ENCODE measurements at places on chromosomes 5 and 9.

GRCh38 chr5:34657988-34658387, 1.9 kb downstream of the RAI14 start:
- DNase-seq, result no peak

GRCh38 chr5:62333250-62333794, 27.3 kb downstream of the KIF2A start:
- DNase-seq, result no peak

DNA sequence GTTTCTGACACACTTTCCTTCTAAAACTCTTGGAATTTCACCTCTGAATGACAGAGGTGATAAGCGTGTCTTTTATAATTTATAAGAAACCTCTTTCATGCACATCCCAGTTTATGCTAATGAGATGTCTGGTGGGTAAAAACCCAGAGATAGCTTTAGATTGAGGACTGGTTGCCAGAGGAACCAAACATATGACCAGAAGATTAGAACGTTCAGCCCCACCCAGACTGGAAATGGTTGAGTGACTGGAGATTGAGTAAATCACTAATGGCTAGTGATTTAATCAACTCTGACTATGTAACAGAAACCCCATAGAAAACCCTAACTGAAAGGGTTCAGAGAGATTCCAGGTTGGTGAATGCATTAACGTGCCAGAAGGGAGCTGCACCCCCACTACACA, 69.2 kb downstream of the CDH18 start:
- no peak for DNase-seq

DNA sequence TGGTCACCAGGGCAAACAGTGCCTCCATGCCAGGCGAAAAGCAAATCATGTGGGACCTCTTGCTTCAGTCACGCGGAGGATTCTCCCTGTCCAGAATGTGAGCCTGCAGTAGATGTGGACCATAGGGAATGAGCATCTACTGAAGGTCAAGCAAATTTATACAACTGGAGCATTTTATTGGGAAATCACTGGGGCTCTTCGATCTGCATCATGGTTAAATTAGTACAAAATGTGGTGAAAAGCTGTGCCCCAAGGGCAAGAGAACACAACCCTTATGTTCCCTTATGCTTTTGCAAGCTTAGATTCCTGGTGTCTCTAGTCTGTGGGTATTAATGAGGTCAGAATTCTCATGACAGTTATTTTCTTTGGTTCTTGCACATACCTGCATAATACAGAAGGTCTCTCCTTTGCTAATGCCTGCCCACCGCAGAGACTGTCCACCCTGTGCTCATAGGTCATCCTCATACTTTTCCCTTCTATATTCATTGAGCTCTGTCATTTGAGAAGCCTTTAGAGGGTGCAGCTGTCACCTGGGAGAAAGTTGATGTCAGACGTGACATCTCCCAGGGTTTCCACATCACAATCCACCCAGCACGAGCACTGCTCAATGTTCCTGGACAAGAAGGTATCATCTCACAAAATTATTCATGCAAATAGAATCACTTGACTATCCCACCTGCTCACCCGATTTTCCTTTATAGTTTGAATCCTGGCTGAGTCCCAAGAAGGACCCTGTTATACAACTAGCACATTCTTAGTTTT, 111.7 kb downstream of the NXNL2 start:
- DNase-seq, result no peak

DNA sequence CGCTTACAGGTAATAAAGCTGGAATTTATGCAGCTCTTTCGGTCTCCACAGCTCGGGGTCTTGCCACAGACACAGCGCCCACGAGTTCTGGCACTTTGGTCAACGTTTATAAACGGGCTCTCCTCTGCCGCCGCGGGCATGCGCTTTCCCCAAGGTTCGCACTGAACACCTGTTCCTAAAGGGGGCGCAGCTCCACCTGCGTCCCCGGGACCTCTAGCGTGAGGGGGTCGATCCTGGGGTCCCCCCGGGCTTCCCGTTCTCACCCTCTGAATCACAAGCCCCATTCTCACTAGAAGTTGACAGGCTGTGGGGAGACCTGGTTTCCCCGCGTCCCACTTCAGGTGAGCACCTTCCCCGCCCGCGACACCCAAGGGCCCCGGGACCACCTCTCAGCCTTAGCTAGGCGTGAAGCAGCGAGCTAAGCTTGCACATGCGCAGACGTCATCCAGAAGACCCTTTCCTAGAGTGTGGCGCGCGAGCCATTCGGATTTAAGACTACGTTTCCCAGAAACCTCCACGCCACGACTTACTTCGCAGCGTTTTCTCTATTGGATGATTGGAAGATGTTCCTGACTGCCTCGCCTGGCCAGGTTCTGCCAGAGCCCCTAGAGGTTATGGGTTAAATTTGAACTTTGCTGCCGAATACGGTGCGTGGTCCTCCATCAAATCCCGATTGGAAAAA, 21.3 kb upstream of the ZNF782 start:
- DNase-seq, result no peak

DNA sequence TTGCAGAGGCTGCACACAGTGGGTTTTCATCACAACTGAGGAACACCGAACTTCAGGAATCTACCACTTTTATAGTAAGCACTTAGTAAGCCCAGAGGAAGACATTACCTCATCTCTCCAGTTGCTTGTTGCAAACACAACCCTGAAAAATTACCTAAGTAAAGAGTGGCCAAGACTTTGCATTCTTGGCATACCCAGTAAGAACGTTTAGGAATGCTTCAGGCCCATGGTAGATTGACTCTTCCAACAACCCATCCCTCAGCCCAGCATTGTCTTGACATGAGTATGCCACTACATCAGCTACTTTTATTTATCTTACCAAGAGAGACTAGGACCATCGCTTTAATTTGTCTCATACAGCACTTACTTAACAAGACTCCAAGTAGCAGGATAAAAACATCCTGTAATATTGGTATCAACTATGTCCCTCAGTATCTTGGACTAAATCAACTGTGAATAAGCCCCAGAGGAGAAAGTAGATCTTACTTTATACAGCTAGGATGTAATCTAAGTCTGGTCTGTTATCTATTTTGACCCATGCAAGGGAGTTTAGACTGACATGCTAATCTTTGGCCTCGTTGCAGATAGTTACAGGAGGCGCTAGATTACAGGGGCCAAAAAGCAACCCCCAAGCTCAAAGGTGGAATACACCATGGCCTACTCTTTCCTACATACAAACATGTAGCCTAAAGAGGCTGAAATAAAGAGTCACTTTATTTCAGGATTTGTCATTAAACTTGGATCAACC, 114.9 kb downstream of the INVS start:
- DNase-seq, result no peak

GRCh38 chr9:126939821-126940221, 25.2 kb downstream of the RALGPS1 start:
- no peak for DNase-seq

- no peak for DNase-seq
Observed at GRCh38 chr5:179475208-179475751, 75.1 kb upstream of the RUFY1 start.

- DNase-seq, result no peak
Observed at GRCh38 chr9:18849890-18850677, 182.9 kb downstream of the SAXO1 start.

GRCh38 chr5:97877588-97877987, 694.5 kb upstream of the RIOK2 start:
- no peak for DNase-seq

GRCh38 chr5:8033261-8033660, 164.3 kb downstream of the MTRR start:
- DNase-seq, result no peak

DNA sequence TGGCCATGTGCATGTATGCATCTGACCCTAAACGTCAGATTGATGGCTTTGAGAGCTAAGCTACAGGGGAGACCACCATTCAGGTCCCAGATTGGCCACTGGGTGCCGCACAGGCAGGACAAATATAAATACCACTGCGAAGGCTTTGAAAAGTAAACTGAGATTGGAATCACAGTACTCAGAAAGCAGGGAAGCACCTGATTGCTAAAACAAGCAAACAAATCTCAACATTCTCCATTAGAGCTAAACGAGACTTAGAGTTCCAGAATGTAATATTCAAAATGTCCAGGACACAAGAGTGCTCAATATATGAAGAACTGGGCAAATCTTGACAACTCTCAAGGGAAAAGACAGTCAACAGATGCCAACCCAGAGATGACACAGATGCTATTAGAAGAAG, 61.0 kb upstream of the GFPT2 start:
- DNase-seq, result no peak

GRCh38 chr5:60958712-60959111, 13.7 kb downstream of the NDUFAF2 start:
- no peak for DNase-seq

DNA sequence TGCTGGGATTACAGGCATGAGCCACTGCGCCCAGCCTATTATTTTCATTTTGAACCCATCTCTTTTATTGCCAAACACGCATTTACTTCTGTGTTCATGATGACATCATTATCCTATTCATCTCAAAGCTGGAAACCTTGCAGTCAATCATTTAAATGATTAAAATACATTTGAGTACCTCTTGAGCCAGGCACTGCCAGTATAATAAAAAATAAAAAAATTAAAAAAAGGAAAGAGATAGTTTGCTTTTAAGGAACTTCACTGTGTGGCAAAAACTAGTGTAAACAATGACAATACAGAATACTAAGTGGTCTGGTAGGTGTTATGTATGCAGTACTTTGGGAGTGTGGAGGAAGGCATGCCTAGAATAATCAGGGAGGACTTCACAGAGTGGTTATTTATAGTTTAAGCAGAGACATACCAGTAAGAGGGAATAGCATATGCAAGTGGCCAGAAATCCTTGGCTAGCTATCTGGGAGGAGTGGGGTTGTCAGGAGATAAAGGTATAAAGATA, 8.6 kb downstream of the NSD1 start:
- DNase-seq, result no peak

DNA sequence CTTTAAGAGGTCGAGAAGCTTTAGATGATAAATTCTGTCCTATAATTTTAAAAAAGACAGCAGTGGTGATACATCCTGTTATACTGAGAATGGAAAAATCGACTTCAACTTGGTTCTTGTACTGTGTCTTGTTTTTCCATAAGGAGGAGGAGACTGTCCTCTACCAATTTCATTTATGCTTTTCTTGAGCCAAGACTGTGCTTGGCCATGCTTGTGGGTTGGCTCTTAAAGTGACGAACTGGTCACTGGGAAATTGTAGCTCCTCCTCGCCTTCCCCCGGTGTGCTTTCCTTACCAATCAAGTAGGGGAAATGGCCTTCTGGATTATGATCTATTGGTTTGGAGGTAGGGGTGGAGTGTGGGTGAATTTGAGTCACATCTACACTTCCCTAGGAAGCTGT, 67.1 kb upstream of the HSPB3 start:
- no peak for DNase-seq

DNA sequence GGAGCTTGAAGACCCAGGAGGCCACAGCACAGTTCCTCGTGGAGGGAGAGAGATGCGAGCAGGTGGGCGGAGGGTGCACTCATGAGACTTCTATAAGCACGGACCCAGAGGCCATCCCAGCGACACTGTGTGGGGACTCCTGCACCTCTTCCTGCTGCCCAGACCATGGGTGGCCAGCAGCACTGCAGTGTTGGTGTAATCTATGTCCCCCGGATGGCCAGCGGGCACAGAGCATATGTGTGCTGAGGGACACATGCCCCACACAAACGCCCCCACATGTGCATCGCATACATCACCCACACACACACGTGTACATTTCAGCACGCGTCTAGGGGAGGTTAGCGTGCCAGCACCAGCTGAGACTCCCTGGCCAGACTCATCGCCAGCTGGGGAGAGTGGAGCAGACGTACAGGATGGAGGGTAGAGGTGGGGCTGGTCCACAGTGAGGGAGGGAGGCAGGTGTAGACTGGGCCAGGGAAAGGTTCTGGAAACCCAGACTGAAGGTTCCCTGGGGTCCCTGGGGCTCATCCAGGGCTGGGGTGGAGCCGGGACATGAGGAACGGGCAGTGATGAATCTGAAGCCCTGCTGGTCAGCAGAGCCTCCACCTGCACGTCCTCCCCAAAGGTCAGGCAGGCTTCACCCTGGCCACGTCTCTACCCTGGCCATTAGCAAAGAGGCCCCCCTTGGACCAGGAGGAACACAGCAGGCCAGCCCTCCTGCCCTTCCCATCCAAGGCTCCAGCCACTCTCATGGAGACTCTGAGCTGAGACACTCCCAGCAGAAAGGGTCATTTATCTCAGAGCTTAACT, 27.6 kb downstream of the ADAMTS2 start:
- no peak for DNase-seq

- no peak for DNase-seq
Observed at GRCh38 chr9:134268747-134269146, 57.5 kb upstream of the RXRA start.

GRCh38 chr5:10654566-10654965, 90.7 kb downstream of the ANKRD33B start:
- DNase-seq, result no peak

DNA sequence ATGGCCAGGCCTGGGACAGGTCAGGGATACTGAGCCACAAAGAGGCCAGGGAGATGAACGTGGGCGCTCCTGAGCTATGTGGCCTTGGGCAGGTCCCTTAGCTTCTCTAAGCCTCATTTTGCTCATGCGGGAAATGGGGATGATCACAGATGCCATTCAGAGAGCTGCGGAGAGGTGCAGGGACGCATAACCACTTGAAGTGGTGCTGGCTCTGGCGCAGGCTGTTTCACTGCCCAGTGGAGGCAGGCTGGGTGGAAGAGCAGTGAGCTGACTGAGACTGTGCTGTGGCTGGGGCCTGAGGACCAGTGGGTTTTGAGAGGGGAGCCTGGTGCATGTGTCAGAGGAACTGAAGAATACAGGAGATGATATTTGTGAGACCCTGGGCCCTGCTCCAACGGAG, 18.4 kb downstream of the CXXC5 start:
- DNase-seq, result no peak

DNA sequence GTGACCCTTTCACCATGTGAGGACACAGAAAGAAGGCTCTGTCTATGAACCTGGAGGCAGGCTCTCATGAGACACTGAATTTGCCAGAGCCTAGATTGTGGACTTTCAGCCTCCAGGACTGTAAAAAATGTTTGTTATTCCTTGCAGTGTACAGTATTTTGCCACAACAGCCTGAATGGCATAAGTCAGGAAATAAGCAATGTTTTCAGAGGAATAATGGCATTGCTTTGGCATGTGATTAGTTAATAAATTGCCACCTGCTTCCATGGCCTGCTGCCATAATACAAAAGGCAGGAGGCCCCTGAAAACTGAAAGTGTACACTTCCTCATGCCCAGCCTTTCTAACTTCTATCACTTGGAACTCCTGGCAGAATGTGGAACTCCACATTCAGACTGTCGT, 408.1 kb downstream of the GADD45G start:
- DNase-seq, result no peak

DNA sequence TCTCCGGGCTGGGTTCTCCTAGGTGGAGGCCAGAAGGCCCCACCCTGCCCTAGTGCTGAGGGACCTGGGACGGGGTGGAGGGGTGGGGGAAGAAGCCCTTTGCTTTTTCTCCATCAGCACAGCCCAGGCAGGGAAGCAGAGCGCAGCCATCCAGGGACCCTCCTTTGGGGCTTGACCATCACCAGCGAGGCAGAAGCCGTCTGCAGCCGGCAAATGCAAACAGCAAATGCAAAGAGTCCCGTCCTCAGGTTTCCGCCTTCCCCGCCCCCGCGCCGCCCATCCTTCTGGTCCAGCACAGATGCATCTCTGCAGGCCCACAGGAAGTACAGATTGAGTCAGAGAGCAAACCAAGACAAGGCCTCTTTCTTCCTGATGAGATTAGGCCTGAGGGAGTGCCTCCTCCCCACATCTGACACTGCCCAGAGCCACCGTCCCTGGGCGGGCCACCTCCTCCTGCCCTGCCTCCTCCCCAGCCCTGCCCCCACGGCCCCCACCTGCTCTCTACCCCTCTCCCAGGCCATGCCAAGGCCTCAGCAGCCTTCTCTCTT, 23.4 kb downstream of the CORO2A start:
- DNase-seq, result no peak

GRCh38 chr5:163730206-163730756, 224.9 kb downstream of the MAT2B start:
- DNase-seq, result no peak

- DNase-seq, result no peak
Observed at GRCh38 chr5:103929338-103930013, 366.9 kb upstream of the NUDT12 start.
